ENCODE measurements at places on chromosomes 5 and 9.

- no peak for DNase-seq
These were observed 25.6 kb downstream of the PDZD2 start for GRCh38 chr5:31664566-31664965.

DNA sequence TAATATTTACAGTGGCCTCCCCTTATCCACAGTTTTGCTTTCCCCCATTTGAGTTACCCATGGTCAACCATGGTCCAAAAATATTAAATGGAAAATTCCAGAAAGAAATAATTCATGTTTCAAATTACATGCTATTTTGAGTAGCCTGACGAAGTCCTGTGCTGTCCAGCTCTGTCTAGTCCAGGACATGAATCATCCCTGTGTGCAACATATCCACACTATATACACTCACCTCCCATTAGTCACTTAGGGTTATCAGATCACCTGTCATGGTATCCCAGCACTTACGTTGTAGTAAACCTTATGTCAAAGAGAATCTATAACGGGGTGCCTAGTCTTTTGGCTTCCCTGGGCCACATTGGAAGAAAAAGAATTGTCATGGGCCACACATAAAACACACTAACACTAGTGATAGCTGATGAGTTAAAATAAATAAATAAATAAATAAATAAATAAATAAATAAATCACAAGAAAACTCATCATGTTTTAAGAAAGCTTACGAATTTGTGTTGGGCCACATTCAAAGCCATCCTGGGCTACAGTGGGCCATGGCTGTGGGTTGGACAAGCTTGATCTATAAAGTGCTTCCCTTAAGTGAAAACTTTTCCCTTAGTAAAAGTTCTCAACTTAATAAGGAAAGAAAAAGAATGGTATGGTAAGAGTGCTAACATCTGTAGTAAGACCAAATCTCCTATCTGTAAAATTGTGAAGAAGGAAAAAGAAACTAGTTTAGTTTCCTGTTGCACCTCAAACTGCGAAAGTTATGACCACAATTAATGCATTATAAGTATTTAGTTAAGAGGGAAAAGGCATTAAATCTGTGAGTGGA, 15.9 kb upstream of the OMD start:
- DNase-seq, result no peak

DNA sequence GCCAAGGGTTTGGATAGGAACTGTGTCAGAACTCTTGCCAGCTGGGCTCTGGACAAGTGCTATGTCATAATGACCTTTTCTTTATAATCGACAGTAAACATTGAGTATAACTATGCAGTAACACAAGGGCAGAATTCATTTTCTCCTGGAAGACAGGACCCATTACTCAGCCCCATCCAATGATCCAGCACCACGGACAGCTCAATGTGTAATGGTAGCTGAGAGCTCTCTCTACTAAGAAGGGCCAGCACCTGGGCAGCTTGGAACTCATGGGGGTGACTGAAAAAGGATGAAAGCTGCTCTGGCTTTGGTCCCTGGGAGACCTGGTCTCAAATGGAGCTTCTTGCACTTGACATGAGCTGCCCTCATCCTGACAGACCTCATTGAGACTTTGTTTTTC, 347.8 kb downstream of the TRIM32 start:
- DNase-seq, result peak; percentile 2

DNA sequence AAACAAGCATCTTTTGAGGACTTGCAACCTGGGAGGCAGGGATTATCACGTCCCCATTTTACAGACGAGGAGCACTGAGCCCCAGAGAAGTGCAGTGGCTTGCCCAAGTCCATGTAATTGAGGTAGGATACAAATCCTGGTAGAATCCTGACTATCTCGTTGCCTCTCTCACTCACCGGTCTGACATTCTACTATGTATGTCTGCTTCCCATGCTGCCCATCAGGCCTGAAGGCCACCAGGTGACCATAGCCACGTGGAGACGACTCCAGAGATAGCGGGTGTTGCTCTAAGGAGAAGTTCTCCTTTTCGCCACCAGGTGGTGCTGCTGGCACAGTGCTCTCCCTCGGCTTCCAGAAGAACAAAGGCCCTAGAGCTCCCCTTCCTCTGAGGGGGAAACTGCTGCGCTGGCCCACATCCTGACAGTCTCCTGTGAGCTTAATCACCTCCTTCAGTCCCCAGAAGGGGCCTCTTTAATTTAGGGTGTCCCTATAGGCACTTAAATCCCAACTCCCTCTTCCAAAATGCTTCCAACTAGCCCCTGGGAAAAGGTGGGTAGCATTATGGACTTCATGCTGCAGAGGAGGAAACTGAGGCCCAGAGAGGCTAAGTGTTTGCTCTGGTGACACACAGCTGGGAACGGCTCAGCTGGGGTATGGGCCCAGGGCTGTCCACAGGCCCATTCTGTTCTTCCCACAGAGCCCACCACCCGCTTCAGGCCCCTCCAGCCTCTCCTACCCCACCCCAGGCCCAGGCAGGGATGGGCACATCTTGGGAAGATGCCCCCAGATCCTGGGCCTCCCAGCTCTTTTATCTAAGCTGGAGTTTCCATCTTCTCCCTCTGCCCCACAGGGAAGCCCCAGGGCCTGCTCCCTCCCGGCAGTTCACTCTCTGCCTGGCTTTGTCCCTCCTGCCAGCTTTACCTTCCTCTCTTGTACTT, 6.4 kb downstream of the SLC34A1 start:
- peak; percentile 92 for DNase-seq

DNA sequence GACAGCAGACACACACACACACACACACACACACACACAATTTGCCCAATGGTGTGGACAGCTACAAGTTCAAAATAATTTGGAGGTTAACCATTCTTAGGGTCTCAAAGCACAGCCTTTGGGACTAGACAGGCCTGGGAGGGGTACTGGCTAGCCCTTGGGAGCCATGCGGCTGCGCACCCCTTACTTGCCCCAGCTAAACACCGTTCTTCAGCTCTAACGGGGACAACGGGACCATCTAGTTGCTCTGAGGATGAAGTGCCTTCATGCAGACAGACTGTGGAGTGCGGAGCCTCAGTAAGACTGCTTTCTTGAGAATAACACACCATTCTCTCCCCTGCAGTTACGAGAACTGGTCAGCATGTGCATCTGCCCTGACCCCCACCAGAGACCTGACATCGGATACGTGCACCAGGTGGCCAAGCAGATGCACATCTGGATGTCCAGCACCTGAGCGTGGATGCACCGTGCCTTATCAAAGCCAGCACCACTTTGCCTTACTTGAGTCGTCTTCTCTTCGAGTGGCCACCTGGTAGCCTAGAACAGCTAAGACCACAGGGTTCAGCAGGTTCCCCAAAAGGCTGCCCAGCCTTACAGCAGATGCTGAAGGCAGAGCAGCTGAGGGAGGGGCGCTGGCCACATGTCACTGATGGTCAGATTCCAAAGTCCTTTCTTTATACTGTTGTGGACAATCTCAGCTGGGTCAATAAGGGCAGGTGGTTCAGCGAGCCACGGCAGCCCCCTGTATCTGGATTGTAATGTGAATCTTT, 64.6 kb downstream of the PSMB7 start:
- DNase-seq, result no peak

DNA sequence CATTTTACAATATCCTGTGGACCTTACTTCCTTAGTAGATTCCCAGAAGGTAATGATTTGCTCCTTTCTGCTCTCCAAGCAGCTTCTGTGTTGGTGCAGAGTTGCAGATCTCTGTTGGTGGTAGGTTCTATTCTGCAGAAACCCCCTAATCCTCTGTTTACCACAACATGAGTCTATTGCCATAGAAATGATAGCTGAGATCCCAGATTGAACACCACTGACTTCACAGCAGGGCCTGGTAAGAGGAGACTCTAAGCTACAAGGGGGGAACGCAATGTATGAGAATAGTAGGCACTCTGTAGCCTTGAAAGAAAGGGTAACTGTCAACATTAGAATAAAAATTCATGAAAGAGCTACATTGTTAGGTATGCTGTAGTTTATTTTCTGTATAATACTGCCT, 59.5 kb downstream of the MUSK start:
- DNase-seq, result no peak

GRCh38 chr9:78676623-78677022, 379.7 kb downstream of the PSAT1 start:
- no peak for DNase-seq

- DNase-seq, result peak; percentile 84
These were observed 245.3 kb downstream of the ENC1 start for GRCh38 chr5:74394916-74395880.

DNA sequence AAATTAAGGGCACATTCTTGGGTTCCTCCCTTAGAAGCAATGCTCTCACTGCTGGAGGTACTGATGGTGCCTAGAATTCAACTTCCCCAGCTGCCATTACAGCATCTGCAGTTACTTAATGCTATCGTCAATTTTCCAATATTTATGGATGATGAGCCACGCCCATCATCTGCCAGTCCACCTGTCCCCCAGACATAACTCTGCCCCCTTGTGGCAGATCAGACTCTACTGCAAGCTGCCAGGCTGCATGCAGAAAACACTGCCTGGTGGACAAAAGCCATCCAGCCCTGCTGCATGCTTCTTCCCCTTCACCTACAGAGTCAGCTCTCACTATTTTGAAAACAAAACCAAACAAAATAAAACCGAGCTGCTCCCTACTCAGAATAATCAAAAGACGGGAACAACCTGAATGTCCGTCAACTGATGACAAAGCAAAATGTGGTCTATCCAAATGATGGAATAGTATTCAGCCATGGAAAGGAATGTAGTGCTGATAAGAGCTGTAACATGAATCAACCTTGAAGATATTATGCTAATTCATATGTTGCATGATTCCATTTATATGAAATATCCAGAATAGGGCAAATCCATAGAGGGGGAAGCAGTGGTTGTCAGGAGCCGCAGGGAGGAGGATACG, 66.4 kb downstream of the RETREG1 start:
- peak; percentile 82 for DNase-seq

DNA sequence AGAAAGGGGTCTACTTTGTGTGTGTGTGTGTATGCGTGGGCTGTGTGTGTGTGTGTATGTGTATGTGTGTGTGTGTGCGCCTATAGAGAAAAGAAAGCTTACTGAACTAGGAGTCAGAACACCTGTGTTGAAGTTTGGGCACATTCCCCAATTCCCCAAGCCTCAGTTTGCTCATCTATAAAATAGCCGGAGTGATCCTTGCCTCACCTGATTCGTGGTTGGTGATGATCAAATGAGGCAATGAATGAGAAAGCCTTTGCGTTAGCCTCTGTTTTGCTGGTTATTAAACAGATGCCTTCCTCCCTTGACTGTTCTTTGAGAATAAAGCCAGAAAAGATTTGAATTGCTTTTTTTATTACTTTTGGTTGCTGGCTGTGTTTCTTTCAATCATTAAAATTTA, 20.6 kb downstream of the ABLIM3 start:
- no peak for DNase-seq

DNA sequence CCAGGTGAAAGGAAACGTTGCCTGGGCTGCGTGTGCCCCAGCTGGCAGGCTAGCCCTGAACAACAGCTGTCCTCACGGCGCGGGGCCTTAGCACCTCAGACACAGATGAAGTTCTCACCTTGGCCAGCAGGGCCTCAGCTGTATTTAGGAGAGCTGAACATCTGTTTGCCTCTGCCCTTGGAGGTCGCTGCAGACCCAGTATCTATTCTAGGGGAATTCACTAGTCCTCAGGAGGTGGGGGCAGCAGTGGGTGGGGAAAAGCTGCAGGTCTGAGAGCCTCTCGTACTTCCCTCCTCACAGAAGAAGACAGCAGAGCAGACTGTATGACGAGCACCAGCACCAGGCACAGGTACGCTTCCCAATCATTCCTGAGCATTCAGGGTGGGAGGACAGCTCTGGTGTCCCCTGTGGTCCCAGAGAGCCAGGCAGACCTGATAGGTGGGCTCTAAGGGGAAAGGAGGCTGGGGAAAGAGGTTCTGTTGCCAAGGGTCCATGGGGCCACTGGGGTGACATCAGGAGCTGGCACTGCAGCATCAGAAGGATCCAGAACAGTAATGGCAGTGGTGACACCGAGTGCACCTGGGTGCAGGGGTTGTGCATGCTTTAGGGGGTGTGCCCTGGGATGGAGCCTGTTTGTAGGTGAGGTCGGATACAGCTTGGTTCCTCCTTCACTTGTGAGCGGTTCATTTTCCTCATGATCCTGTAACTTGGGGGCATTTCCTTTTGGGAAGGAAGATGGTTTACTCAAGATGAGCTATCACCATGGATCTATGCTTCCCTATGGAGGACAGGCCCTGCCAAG, 13.8 kb downstream of the CD74 start:
- no peak for DNase-seq

DNA sequence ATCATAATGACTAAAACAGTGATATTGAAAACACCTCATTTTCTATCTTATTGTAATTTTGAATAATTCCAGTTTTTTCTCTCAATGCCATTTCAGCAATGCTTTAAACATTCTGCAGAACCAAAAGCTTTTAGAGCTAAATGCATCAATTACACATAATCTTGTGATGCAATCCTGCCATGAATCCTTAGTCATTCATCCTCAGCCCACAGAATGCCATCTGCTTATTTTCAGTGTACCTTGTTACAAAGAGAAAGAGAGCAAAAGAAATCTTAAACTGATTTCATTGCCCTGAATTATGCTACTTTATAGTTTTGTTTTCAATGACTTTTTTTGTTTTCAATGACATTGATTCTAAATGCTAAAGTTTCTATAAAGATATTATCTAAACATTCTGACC, 1234.8 kb upstream of the C9orf72 start:
- no peak for DNase-seq

- DNase-seq, result no peak
These were observed 30.6 kb downstream of the CRHBP start for GRCh38 chr5:76983468-76983867.

DNA sequence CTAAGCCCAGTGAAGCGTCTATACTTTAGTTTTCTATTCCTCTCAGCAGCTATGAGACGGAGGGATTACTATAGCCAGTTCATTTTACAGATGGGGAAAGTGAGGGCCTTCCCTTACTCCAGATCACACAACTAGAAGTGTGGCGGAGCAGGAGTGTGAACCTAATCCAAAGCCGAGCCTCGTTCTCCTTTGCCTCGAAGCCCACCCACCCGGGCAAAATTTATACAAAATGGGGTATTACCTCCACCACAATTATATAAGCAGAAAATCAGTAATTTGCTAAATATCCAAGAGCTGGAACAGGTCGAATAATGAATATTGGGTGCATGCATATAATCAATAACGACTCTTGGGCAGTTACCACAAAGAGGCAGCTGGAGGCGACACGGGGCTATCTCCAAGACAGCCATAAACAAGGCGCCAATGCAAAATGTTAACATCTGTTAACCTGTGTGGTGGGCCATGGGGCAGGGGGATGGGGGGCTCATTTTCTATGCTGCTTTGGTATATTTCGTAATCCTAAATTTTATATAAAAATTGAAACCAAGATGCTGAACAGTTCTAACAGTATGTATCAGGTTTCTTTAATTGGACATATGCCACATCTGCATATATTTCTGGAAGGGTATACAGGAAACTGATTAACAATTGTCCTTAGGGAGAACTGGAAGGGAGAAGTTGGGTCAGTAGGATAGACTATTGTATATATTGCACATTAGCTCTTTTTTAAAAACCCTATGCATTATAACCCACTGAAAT, 1.2 kb upstream of the RNF44 start:
- no peak for DNase-seq

DNA sequence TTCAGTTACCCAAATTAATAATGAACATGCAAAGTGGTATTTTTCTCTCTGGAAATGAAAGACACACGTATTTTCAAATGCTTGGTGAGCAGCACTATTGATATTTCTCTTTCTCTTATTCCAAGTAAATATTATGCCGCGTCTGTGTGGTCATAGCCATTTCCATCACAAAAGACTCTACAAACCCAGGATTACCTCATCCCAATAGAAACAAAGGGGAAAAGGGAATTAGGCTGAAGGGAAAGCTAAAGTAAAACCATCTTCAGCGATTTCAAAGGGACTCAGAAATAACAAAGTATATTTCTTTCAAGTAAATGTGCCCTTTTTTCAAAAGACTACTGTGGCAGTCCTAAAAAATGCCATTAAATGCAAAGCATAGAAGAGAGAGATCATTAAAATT, 62.0 kb upstream of the FST start:
- DNase-seq, result no peak

- no peak for DNase-seq
These were observed 77.1 kb upstream of the KLF4 start for GRCh38 chr9:107566611-107567061.

Data from small intestine (tissue), 16 donors.